Aorta (tissue), 5 donors: ENCODE measurements at places on chromosomes 6 and 20. TPM values are rescaled to one million over a fixed set of nuclear protein-coding genes. Genes with fewer than 3 reads are reported as not detected.

SEC23B gene
- total RNA-seq = 30.6 TPM

GRCh38 chr20:56716806-56717205 lies 87.7 kb downstream of the TFAP2C start:
- no peak overlapping the region for H3K4me3 ChIP-seq
- H3K27me3 ChIP-seq = no peaks in the 10 kb centered on the region
- no peak overlapping the region for H3K27ac ChIP-seq
- no peaks in the 10 kb centered on the region for H3K36me3 ChIP-seq
- no peaks in the 10 kb centered on the region for H3K4me1 ChIP-seq

DNA sequence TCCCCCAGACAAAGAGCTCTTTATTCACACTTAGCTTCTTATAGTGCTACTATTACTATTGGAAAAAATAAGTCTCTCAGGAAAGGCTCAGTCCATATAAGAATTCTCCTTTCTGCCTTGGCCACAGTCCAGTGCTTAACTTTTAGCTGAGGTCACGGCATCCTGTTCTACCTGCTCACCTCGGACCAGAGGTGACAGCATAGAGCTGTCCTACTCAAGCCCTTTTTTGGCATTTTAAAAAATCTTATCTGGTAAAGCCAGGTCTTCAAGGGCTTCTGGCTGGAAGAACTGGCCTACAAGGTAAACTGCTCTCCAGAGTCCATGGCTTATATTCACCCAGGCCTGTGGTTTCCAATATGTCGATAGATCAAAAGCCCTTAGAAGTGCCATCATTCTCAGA lies 109.7 kb downstream of the RCAN2 start:
- no peak overlapping the region for H3K4me3 ChIP-seq
- DNase-seq = no peak
- H3K27ac ChIP-seq = no peak overlapping the region
- H3K4me1 ChIP-seq = peaks cover 19% of the 10 kb centered on the region
- H3K36me3 ChIP-seq = no peaks in the 10 kb centered on the region
- H3K27me3 ChIP-seq = no peaks in the 10 kb centered on the region

- H3K27ac ChIP-seq = no peak overlapping the region
- DNase-seq = no peak
- H3K27me3 ChIP-seq = no peaks in the 10 kb centered on the region
- no peak overlapping the region for H3K4me3 ChIP-seq
- H3K36me3 ChIP-seq = peaks cover 3% of the 10 kb centered on the region
Measured at GRCh38 chr20:32227744-32228688, 20.3 kb downstream of the POFUT1 start.

ID4 gene
- 85.1 TPM for total RNA-seq

GRCh38 chr20:32189691-32190615 lies 17.6 kb downstream of the PLAGL2 start:
- H3K36me3 ChIP-seq = no peaks in the 10 kb centered on the region
- H3K27me3 ChIP-seq = no peaks in the 10 kb centered on the region
- peak; percentile 71 for DNase-seq
- no peaks in the 10 kb centered on the region for H3K4me1 ChIP-seq
- H3K4me3 ChIP-seq = peak overlapping the region; percentile 54

- H3K4me1 ChIP-seq = no peaks in the 10 kb centered on the region
- no peaks in the 10 kb centered on the region for H3K36me3 ChIP-seq
- H3K27ac ChIP-seq = peak overlapping the region; percentile 34
- no peak overlapping the region for H3K4me3 ChIP-seq
Measured at GRCh38 chr20:46928580-46929132, 34.0 kb downstream of the EYA2 start.

DNA sequence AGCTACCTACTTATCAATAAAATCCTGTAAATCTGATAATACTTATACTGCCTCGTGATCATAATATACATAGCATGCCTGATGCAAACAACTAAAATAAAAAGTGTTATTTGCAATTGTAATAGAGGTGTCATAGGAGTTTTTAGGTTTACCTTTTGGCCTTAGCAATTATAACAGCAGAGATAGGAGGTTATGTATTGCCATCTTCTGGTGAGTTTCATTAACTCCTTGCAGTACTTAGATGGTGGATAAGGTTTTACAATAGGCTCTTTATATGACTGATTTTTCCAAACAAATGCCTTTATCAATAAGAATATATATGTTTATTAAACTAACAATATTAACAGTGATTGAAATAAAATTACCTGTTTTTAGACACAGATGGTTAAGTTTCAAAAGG lies 27.8 kb upstream of the MYCT1 start:
- no peaks in the 10 kb centered on the region for H3K27me3 ChIP-seq
- no peak overlapping the region for H3K27ac ChIP-seq
- no peak overlapping the region for H3K4me3 ChIP-seq
- no peaks in the 10 kb centered on the region for H3K36me3 ChIP-seq

- H3K4me3 ChIP-seq = no peak overlapping the region
- no peaks in the 10 kb centered on the region for H3K27me3 ChIP-seq
- no peak for DNase-seq
- no peaks in the 10 kb centered on the region for H3K4me1 ChIP-seq
- H3K27ac ChIP-seq = no peak overlapping the region
- no peaks in the 10 kb centered on the region for H3K36me3 ChIP-seq
Measured at GRCh38 chr6:91098006-91098405, 511.1 kb upstream of the MAP3K7 start.

GRCh38 chr6:28296520-28297060 lies 15.2 kb downstream of the PGBD1 start:
- no peaks in the 10 kb centered on the region for H3K4me1 ChIP-seq
- DNase-seq = no peak
- H3K4me3 ChIP-seq = no peak overlapping the region
- H3K27me3 ChIP-seq = no peaks in the 10 kb centered on the region
- H3K27ac ChIP-seq = no peak overlapping the region

PTCRA gene
- total RNA-seq = not detected

- H3K4me3 ChIP-seq = no peak overlapping the region
- no peaks in the 10 kb centered on the region for H3K27me3 ChIP-seq
- no peak overlapping the region for H3K27ac ChIP-seq
- no peaks in the 10 kb centered on the region for H3K4me1 ChIP-seq
- no peaks in the 10 kb centered on the region for H3K36me3 ChIP-seq
Measured at GRCh38 chr6:95487817-95488216, 89.5 kb upstream of the MANEA start.

DNA sequence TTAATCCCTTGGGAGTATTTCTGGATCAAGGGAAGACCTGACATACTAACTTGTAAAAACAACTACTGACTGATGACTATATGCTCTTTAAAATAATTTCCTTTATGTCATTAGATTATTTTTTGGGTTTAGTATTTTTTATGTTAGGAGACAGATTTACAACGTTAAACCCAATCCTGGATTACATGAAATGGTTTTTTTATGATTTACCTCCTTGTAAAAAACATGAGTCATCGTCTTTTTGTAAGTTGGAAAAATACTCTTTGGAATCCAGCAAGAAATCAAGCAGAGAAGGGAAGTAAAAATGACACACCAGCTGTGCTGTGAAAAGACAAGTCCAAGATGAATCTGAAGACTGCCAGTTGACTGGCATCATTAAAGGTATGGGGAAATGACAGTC lies 6.7 kb downstream of the STK4 start:
- no peak for DNase-seq
- H3K27me3 ChIP-seq = no peaks in the 10 kb centered on the region
- H3K36me3 ChIP-seq = no peaks in the 10 kb centered on the region
- H3K4me3 ChIP-seq = no peak overlapping the region

PDYN gene
- not detected for total RNA-seq

DNA sequence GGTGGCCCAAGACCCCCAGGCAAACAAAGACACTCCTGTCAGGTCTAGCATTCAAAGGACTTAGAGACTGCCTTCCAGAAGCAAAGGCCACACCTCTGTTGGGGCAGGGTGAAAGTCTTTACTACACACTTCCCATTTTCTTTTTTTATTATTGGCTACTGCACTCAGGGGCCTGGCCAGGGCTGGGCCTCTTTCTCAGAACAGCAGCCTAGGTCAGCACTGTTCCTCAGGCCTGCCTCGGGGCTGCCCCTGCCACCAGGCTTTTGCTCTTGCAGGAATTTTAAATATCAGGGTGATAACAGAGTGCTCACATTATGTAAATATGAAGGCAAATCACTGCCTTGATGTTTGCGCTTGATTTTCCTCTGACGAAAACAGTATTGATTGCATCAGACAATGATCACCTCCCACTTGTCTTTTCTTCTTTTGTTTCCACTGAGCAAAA lies 18.5 kb downstream of the GSTA4 start:
- H3K27ac ChIP-seq = no peak overlapping the region
- no peak overlapping the region for H3K4me3 ChIP-seq
- peak; percentile 54 for DNase-seq
- no peaks in the 10 kb centered on the region for H3K27me3 ChIP-seq
- H3K4me1 ChIP-seq = no peaks in the 10 kb centered on the region

DNA sequence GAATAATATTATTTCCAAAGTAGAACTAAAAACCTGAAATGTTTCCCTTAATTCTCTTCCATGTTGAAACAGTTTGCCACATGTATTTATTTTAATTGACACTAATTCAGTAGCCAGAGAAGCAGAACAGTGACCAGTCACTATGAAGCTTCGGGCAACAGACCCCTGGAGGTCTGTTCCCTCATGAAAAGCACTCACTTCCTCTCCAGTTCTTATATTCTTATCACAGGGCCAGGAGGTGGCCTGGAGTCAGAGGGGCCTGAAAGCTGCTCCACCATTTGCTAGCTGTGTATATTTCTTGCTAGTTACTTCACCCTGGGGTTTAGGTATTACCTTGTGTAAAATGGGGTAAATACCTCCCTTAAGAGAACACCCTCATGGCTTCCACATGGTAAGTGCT lies 49.1 kb downstream of the MAP7 start:
- no peaks in the 10 kb centered on the region for H3K4me1 ChIP-seq
- no peak for DNase-seq
- no peaks in the 10 kb centered on the region for H3K36me3 ChIP-seq
- H3K27me3 ChIP-seq = no peaks in the 10 kb centered on the region

- no peak for DNase-seq
- no peaks in the 10 kb centered on the region for H3K4me1 ChIP-seq
- H3K4me3 ChIP-seq = no peak overlapping the region
Measured at GRCh38 chr6:44624936-44625573, 237.5 kb downstream of the CDC5L start.

GRCh38 chr6:42771741-42772100 lies 10.1 kb upstream of the BICRAL start:
- DNase-seq = no peak
- H3K4me3 ChIP-seq = no peak overlapping the region
- H3K4me1 ChIP-seq = no peaks in the 10 kb centered on the region
- no peaks in the 10 kb centered on the region for H3K36me3 ChIP-seq
- H3K27ac ChIP-seq = no peak overlapping the region

- DNase-seq = no peak
- H3K27ac ChIP-seq = no peak overlapping the region
- no peak overlapping the region for H3K4me3 ChIP-seq
- H3K4me1 ChIP-seq = no peaks in the 10 kb centered on the region
Measured at GRCh38 chr6:125370343-125370742, 68.6 kb upstream of the HDDC2 start.

DNA sequence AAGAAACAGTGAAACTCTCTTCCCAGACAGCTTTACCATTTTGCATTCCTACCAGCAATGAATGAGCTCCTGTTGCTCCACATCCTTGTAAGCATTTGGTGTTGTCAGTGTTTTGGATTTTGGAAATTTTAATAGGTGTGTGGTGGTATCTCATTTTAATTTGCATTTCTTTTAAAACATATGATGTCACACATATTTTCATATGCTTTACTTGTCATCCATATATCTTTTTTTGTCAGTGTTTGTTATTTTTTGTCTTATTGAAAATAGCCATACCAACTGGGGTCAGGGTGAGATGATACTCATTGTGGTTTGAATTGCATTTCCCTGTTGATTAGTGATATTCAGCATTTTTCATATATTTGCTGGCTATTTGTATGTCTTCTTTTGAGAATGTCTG lies 119.5 kb upstream of the FOXA2 start:
- no peaks in the 10 kb centered on the region for H3K27me3 ChIP-seq
- H3K27ac ChIP-seq = no peak overlapping the region
- no peak overlapping the region for H3K4me3 ChIP-seq
- DNase-seq = no peak
- H3K36me3 ChIP-seq = no peaks in the 10 kb centered on the region

- DNase-seq = no peak
- no peak overlapping the region for H3K4me3 ChIP-seq
- no peaks in the 10 kb centered on the region for H3K4me1 ChIP-seq
- H3K27ac ChIP-seq = no peak overlapping the region
Measured at GRCh38 chr20:63639093-63639975, 12.4 kb upstream of the GMEB2 start.

ZDHHC14 gene
- total RNA-seq = 16.4 TPM
